NCI-H510A (cell line): ENCODE measurements at places on chromosomes 13 and 19.

GRCh38 chr19:37975071-37975470 lies 68.1 kb downstream of the SIPA1L3 start:
- DNase-seq, result no peak

GRCh38 chr19:17673937-17674799 lies 14.0 kb downstream of the UNC13A start:
- no peak for DNase-seq

GRCh38 chr19:52473655-52474350 lies 20.4 kb downstream of the ZNF578 start:
- no peak for DNase-seq

DNA sequence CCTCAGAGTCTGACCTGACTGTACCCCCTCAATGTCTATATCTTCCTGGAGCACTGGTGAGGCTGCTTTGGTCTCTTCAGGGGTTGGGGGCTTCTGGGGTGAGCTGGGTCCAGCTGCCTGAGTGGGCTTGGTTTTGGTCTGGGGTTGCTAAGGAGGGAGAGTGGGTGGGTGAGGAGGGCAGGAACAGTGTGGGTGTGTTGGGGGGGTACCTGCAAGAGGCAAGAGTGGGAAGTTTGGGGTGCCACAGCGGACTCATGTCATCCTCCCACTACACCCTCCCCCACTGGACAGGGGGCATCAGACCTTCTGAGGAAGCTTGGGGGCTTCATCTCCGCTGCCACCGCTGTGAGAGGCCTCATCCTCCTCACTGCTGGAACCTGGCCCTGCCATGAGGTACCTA lies 13.6 kb downstream of the ZNF575 start:
- no peak for DNase-seq

- DNase-seq, result no peak
These were observed 771.6 kb downstream of the EFNB2 start for GRCh38 chr13:105763851-105764250.

DNA sequence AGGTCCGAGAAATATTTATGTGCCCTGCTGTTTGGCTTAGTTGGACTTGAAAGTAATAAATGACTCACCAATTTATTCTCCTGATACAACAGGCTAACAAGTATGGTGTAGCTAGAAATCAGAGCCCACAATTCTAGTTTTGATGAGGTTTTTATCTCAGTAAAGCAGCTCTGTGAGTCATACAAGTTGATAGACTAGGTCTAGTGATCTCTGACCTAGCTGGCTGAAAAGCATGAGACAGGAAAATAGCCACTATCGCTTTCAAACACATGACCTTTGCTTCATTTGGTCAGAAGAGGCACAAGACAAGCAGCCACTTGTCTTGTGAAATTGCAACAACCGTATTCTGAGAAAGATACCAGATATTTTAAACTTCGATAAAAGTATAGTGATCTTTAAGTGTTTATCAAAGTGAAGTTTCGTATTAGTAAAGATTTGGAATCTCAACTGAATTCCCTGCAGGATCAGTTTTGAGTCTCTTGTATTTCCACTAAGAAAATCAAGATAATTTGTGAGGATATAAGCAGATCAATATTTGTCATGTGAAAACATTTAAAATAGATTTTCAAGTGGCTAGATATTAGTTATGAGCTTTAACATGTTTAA lies 126.7 kb downstream of the MAB21L1 start:
- DNase-seq, result no peak

DNA sequence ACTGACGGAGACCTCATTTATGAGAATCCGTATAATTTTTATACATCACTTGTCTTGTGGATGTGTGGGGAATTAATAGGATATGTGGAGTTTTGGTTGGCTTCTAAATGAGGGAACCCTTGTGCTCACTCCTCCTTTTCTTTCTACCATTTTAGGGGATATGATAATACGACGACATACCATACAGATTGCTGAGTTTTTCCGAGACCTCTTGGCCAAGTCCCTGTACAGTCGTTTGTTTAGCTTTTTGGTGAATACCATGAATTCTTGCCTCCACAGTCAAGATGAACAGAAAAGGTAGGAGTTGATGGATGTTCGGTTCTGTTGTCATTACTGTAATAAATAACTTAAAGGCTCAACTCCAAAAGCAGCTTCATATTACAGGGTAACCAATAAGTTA lies 335.2 kb downstream of the MYO16 start:
- no peak for DNase-seq

DNA sequence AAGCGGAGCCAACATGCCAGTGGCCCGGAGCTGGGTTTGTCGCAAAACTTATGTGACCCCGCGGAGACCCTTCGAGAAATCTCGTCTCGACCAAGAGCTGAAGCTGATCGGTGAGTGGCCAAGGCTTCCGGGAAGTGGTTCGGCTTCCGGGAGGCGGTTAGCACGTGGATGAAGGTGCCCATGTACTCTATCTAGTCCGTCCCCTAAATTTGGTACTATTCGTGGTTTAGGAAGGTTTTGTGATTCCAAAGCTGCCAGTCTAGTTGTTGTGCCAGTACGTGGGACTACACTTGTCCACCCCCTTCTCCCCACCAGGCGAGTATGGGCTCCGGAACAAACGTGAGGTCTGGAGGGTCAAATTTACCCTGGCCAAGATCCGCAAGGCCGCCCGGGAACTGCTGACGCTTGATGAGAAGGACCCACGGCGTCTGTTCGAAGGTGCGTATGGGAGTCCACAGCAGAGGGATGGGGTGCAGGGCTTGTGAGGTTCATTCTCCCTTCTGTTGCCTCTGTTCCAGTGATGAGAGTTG lies 579 bp downstream of the RPS9 start:
- DNase-seq, result no peak

DNA sequence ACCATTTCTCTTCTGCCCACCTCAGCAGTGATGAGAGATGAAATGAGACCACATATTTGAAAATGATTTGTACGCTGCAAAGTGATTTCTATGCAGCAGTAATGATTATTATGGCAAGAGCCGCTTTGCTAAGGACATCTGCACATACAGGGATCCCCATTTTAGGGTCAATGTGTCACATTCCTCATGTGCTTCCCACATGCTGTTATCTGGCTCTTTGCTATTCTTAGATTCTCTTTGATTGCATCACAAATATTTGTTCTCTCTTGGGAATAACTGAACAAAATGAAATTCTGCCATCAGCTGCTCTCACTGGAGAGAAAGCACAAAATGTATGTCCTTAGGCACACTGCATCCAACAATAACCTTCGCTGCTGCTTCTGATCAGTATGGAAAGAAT lies 209.5 kb upstream of the IPO5 start:
- no peak for DNase-seq
